Spleen (tissue), 13 donors: ENCODE measurements at places on chromosomes 5 and 9. TPM values are rescaled to one million over a fixed set of nuclear protein-coding genes. Genes with fewer than 3 reads are reported as not detected.
A peak's percentile ranks its signal among the peaks of the same experiment; 100 is the strongest.

GRCh38 chr9:7976856-7977255 is 177.3 kb upstream of the DMAC1 start:
- DNase-seq, result no peak

DNA sequence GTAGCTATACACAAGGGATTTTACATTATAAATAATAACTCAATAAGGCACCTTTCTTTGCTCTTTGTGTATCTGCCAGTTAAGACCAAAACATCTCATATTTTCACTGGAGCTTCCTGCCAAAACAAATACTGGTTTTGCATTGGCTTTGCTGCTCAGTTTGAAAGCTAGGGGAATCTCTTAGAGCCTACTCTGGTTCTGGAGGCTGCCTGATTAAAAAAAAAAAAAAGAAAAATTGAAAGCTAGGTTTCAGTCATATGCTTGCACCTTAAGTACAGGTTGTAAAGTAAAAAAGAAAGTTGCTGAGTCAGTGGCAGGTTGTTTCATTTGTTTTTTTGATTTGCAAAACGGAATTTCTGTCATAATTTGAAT is 2.3 kb downstream of the DENND4C start:
- DNase-seq, result no peak

DNA sequence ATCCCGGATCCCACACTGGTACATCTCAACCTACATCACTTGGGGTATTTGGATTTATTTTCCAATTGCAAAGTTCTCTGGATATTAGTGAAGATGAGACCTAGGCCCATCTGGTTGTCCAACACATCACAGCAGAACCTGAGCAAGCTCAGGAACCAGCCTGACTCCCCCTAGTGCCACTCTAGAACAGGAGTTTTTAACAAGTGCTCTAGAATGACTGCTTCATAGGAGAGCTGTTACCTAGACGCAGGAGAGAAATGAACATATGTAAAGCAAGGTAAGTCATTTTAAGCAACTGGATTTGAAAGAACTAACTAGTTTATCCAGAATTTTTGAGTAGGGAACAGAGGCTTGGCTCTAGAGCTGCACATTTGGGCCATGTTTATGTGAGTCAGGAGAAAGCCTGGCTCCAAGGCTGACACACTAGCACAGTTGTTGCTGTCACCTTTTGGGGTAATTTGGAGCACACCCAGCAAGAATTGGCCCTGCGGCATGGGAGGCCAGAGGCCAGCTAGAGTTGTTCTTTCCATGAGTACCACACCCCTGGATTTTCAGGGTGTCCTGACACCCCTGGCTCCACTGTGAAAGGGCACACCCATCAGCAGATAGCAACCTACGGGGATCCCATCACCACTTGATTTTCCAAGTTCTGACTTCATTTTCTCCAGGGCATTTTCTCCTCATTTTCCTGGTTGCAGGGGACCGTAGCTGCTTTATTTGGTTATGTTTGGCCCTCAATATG is 110.9 kb upstream of the LPAR1 start:
- DNase-seq, result no peak

DNA sequence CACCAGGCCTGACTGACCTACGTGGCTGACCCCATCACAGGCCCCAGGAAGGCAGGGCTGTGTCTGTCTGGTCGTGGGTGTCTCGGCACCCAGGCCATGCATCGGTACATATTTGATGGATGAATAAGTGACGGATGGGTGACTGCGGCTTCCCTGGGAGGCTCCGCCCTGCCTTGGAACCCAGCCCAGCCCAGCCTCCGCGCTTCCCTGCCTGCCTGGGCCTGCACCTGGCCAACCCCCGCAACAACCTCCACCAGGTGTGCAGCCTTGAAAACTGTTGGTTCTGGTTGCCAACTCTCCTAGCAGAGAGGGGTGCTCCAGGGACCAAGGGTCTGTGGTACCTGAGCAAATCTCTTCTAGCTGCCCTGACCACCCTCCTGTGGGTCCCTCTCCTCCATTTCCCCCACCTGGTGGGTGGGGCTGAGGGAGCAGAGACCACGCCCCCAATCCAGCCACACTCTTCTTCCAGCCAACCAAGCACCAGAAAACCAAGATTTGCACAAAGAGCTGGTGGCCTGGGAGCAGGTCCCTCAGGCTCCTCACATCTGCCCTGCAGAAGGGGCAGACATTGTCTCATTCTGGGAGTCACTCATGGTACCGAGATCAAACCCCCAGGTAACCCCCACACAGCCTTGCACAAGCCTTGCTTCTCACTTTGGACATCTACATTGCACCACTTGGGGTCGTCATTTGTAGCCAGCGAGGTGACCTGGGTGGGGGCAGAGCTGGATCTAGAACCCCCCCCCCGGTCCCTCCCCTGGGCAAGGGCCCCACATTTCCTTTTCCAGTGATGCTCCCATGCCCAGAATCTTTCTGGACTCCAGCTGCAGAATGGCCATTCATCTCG is 100.6 kb upstream of the IER5L start:
- DNase-seq, result peak; percentile 21

DNA sequence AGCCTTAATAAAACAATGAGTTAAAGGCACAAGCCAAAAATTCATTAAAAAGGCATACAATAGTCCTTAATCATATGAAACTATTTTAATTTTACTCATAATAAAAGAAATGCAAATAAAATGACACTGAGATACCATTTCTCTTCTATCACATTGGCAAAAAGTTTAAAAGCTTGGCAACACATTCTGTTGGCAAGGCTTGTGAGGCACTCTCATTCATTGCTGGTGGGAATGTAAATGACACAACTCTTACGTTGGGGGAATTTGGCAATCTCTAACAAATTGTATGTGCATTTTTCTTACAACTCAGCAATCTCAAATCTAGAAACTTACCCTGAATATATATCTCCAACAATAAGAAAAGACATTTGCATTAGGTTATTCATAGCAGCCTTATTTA is 111.6 kb downstream of the PRELID2 start:
- no peak for DNase-seq

- DNase-seq, result no peak
These were observed 84.9 kb downstream of the TEK start for GRCh38 chr9:27193886-27194285.

DNA sequence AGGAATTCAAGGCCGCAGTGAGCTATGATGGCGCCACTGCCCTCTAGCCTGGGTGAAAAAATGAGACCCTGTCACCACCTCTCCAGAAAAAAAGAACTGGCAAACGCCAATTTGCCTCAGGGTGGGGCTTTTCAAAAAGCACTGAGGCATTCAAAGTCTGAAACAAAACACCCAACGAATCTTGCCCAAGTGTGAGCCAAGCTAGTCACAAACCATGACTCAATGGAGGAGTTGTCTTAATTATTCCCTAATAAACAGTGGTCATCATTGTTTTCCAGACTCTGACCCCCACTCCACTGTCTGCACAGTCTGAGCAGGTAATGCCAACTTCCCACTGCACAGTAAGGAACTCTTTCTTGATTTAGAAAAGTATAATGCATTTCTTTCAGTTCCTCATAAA is 16.8 kb downstream of the FRMD3 start:
- no peak for DNase-seq

ZFP2 gene
- total RNA-seq, result 2.4 TPM

CAMK4 gene
- 11.5 TPM for total RNA-seq

PCDHB15 gene
- total RNA-seq, result 3.0 TPM
